Peyer's patch (tissue), 4 donors: ENCODE measurements at places on chromosomes 6 and 20. TPM values are rescaled to one million over a fixed set of nuclear protein-coding genes. Genes with fewer than 3 reads are reported as not detected.

The TMEM14B gene
- total RNA-seq: 46.4 TPM

The MBOAT1 gene
- 40.3 TPM for total RNA-seq

The ABHD12 gene
- 95.4 TPM for total RNA-seq

- DNase-seq: no peak
Measured at GRCh38 chr6:148479497-148479896, 136.9 kb downstream of the SASH1 start.

DNA sequence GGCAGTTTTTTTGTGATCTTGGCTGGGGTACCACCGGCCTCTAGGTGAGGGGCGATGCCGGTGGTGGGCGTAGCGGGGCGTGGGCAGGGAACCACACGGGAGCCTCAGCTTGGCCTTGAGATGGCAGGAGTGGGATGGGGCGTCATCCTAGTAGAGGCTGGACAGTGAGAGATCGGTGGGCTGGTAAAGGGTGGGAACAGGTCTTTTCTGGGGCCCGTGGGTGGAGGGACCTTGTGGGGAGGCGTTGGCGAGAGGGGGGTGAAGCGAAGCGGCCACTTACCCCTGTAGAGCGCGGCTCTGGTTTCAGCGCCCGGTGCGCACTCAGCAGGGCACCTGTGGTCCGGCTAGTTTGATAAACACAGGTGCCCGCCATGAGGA is 12.0 kb downstream of the ITPR3 start:
- no peak for DNase-seq

DNA sequence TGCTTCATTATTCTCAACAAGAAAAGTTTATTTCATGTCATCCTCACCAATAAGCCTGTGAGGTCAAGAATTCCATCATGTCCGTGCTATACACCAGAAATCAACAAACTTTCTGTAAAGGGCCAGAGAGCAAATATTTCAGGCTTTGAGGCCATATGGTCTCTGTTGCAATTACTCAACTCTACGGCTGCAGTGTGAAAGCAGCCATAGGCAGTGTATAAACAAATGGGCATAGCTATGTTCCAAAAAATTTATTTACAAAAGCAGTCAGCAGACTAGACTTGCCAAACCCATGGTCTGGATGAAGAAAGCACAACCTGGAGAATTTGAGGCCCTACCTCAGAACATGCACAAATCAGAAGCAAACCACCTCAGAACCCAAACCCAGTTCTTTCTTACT is 118.5 kb downstream of the PCSK2 start:
- no peak for DNase-seq

DNA sequence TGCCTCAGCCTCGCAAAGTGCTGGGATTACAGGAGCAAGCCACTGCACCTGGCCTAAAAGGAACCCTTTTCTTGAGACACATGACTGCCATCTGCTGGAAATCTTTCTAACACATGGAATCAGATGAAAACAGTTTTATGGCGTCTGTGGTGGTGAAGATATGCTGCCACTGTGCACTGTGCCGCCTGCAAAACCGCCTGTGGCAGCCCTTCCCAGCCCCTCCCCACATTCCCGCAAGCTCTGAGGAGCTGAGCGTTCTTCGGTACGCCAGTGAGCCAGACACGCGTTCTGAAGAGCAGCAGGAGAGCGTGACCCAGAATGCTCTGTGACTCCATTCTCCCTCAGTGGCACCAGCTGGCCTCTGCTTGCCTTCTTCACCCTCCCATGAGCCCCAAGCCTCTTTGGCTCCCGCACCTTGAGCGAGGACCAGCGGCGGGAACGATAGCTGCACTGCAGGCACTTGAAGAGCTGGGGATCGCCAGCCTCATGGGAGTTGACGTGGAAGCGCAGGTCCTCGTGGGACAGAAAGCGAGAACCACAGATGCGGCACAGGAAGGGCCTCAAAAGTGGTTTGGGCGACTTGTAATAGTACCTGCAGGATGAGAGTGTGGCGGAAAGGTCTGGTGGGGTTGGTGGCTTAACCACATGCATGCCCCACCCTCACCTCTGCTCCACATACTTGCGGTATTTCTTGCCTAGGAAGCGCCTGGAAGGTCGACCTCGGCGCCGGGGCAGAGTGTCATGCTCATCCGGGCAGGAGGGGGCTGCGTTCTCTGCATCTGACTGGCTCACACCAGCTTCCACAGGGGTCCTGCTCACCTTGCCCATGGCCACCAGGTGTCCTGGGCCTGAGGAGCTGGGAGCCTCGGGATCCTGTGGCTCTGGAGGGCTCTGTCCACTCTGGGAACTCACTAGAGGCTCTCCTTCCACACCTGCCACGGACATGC is 8.7 kb downstream of the ZNF335 start:
- no peak for DNase-seq

- no peak for DNase-seq
Measured at GRCh38 chr6:134551245-134551960, 233.5 kb upstream of the SGK1 start.

- peak; percentile 57 for DNase-seq
Measured at GRCh38 chr6:42120895-42121865, 21.2 kb downstream of the C6orf132 start.

GRCh38 chr6:123640567-123641187 is 3.9 kb upstream of the TRDN start:
- DNase-seq: no peak

DNA sequence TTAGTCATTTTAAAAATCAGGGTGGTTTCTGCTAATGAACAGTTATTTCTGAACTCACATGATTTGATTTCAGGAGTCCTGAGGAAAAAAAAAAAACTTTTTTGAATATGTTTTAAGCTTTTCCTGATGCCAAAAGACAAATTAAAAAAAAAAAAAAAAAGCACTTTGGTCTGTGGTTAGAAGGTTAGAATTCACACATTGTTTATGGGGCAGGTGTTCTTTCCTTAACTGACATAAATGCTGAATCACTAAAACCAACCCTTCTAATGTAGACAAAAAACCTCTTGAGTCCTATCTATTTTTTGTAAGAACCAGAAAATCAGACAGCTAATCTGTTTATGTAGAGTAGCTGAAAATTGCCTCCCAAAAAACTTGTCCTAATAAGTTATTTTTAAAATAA is 20.4 kb downstream of the THEMIS start:
- no peak for DNase-seq

DNA sequence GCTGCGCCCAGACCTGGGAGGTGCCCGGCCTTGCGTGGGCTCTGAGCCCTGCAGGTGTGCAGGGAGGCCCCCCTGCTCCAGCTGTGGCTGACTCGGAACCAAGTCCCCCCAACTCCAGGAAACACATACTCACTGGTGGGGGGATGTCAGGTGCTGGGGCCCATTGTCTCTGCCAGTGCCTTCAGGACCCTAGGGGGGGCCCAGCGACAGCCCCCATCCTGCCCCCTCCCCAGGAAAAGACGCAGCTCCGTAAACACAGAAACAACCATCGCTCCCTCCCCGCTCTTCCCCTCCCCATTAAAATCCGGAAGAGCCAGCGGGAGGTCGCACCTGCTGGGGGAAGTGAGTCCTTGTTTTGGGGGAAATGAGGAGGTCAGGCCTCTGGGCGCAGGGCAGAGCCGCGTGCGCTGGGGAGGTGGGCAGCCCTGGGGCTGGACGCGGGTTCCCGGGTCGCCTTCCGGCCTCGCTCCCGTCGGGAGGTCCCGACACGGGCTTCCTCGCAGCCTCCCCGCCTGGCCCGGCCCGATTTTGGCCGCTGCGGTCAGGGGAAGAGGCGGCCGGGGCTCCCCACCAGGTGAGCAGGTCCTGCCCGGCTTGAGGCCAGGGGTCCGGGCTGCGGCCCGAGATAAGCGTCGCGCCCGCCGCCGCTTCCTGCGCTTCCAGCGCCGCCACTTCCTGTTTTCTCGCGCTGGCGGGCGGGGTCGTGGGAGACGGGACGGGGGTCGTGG is 6.2 kb downstream of the C20orf204 start:
- no peak for DNase-seq

DNA sequence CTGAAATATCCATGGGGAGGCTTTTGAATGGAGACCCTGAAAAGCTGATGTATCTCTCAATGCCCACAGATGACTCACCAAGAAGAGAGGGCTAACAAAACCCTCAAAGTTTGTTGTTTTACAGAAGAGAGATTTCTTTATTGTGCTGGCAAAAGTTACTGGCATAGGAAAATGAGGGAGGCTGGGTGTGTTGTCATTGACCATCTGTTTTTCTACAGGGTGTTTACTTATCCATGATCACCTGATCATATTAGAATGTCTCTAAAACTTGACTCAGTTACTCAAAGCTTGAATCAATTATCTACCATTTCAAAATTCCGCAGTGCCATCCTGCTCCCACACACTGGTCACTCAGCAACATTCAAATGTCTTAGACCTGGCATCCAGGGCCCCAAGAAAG is 9.8 kb downstream of the NCOA6 start:
- DNase-seq: no peak
